ENCODE measurements at places on chromosomes 1 and 21.

DNA sequence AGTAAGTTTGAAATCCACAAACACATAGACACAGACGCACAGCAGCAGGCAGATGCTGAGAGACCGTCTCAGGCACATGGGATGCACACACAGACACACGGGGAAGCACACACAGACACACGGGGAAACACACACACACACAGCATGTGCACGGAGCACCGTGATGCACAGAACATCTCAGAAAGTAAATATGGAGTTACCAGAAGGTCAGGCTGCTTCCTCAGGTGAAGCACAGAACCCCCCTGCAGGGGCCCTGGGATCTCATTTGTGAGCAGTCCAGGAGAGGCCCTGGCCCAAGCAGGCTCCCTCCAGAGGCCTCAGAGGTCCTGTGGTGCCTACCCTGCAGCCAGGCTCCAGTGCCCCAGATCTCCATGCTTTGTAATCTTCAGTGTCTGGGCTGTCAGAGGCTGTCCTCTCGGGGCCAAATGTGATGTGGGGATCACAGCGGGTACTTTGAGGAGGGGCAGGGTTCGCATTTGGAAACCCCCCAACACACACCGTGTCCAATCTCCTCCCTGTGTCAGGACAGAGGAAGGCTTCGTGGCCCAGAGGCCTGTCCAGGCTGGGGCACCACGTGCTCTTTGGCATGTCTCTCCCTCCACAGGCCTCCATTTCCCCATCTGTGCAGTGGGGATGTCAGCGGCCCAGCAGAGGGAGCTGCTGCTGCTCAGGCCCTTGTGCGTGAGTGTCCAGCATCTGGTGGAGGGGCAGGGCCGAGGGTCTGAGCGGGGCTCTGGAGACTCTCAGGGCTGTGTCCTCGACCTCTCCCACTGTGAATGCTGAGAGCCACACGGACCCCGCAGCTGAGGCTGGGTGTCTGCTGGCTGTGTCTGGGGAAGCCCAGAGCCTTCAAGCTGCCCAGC is 23.0 kb upstream of the PRSS38 start:
- no peak for DNase-seq

- no peak for DNase-seq
Measured at GRCh38 chr1:25861316-25862286, 2.3 kb upstream of the AUNIP start.

DNA sequence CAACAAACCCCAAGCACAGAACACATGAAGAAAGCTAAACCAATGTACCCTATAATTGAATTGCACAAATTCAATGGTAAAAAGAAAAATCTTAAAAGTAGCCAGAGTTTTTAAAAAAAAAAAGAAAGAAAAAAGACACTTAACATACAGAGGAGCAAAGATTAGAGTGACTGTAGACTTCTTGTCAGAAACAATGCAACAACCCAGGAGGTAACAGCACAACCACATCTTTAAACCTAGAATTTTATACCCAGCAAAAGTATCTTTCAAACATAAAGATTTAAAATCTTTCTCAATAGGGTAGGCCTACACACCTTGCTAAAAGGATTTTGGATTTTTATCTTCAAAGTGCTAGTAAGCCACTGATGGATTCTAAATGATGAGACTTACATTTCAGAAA is 64.4 kb downstream of the PHTF1 start:
- DNase-seq: no peak

DNA sequence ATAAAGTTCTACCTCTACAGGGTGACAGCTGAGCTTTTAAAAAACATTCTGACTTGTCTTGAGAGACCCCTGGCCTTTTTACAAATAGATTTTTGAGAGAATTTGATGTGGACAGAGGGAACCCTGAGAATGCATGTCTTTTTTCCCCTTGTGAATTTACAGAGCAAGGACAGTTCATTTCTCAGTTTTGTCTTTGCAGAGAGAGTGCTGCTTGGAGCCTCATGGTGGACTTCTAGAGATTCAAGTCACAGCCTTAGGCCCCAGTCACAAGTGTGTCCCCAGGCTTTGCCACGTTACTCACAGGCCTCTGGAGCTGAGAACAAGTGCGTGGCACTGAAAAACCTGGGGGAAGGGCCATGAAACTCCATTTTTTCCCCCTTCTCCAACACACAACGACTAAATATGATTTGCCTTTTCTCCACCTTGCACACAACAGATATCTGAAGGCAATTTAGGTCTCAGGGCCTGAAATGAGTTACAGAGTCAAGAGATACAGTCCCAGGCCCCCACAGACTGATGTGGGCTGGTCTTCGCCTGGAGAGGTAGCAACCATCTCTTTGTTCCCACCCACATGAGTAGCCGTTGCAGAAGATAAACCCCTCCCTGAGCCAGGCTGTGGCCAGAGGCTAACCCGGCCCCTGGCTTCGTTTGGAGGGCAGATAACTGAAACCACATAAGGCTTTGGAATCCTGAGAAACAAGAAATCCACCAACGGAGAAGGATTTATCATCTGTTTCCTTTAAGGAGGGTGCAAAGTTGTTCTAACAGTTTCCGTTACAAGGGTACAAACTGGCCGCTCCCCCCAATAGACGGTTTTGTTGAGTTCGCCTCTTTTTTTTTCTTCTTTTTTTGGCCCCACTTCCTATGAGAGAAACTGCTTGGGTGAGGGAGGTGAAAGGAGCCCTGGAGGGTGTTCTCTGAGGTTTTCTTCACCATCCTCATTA is 1.0 kb upstream of the PIGV start:
- no peak for DNase-seq

GRCh38 chr21:44551340-44551961 is at the start of gene KRTAP10-2:
Gene KRTAP10-2, minus strand, starts transcription at chr21:44551505. Its CDS starts 47 bp downstream, at chr21:44551458.
- no peak for DNase-seq

DNA sequence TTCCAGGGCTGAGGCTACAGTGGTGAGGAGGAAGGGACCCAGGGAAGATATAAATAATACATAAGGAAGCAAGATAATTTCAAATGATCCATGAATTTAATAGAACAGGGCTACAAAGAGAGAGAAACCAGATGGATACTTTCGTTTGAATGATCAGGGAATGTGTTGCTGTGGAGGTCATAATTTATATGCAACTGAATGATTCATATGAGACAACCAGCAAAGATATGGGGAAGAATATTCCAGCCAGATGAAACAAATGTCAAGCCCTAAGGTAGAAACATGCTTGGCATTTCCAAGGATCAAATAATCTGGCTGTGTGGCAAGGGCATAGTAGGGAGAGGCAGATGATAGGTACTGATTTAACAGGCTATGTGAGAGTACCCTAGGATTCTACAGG is 84.8 kb upstream of the ZC3H11B start:
- no peak for DNase-seq

DNA sequence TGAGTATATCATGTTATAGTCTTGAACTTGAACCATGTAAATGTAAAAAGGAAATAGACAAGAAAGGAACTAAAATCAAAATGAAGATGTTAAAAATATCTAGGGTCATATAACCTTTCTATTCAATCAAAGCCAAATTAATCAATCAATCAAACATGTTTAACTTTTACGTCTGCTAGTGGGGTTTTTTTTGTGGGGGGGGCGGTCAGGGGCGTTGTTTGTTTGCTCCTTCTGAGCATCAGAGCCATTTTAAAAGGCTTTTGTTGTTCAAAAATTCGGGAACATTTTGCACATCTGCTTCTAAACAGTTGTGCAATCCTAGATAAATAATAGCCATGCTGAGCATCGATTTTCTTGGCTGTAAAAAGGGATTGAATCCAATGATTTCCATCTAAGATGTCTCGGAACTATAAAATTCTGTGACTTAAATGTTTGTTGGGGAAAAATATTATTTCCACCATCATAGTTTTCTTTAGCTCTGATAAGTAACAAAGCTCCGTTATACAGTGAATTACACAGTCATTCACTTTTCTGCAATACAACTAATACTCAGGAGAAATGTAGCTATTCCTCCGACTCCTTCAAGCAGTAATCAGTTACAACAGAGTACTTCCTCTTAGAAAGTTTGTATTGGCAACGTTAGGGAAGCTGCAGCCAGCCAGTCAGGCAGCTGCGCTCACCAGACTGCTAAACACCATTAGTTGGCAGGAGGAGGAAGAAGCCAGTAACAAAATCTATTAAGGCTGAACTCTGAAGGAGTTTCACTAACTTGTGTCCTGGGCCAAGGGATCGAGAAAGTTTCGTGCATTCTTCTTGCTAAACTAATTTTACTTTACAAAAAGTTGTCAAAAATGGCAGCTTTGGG is 2.2 kb downstream of the SPATA6 start:
- DNase-seq: no peak

- DNase-seq: no peak
Measured at GRCh38 chr1:25743164-25744139, 56.5 kb upstream of the SELENON start.

DNA sequence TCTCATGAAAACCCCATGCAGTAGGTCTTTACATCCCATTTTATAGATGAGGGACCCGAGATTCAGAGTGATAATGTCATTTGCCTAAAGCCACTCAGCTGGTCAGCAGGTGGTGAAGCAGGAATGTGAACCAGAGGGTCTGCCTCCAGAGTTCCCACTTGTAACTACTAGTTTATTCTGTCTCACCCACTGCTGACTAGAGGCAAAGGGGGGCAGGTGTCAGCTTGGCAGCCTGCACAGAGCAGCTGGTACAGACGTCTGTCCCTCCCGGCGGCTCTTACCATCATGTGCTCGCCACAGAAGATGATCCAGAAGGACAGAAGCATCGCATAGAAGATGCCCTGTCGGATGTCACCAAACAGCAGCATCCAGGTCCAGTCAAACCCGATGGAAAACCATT is 82.4 kb downstream of the WLS start:
- DNase-seq: no peak

GRCh38 chr1:40422630-40423263 is 27.5 kb upstream of the ZFP69B start:
- no peak for DNase-seq

DNA sequence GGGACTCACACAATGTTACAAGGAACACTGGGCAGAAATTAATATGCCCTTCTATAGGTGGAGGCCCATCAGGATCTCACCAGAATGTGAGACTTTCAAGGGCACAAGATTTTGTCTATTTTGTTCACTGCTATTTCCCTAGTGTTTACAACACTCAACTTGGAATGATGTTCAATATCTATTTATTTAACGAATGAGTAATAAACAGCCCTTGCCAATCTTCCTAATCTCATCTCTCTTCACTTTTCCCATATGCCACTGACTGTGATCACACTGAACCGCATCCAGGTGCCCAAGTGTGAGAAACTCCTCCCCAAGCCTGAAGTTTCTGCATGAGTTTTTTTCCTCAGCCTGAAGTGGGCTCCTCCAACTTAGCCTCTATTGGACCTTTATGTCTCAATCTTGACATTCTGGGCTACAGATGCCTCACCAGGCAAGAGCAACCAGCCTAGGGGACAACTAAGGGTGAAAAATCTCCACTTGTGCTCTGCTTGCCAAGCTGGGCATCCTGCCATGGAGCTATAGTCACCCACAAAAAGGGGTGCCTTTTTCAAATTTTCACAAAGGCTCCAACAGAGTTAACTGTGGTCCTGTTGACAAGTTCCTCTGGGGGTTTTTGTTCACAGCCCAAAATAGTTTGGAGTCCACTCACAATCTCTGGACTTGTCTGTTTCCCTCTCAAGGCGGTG is 105.6 kb downstream of the PLPP3 start:
- DNase-seq: no peak

DNA sequence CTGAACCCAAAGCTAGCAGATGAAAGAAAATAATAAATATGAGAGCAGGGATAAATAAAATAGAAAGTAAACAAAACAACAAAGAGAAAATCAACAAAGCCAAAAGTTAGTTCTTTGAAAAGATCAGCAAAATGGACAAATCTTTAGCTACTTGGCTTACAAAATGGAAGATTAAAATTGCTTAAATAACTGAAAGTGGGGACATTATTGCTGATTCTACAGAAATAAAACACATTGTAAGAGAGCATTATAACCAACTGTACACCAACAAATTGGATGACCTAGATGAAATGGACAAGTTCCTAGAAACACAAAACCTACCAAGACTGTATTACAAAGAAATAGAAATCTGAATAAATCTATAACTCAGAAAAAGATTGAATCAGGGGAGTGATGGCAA is 238.3 kb upstream of the C1orf87 start:
- no peak for DNase-seq

GRCh38 chr1:20724364-20725188 is 6.8 kb upstream of the KIF17 start:
- DNase-seq: no peak

DNA sequence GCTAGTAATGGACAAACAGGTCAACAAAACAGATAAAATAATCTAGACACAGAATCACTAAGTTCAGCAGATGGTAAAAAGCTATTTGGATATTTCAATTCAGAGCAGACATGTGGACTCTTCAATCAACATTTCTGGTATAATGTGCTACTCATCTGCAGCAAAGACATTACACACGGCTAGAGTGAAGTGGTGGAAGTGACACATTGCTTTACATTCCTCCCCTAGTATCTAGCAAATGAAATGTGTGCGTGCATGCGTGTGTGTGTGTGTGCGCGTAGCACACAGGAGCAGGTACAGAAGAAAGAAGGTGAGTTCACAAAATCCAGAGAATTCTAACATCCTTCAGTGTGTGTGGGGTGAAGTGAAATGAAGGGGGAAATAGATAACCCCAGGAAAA is 8.3 kb downstream of the AHCTF1 start:
- DNase-seq: no peak

DNA sequence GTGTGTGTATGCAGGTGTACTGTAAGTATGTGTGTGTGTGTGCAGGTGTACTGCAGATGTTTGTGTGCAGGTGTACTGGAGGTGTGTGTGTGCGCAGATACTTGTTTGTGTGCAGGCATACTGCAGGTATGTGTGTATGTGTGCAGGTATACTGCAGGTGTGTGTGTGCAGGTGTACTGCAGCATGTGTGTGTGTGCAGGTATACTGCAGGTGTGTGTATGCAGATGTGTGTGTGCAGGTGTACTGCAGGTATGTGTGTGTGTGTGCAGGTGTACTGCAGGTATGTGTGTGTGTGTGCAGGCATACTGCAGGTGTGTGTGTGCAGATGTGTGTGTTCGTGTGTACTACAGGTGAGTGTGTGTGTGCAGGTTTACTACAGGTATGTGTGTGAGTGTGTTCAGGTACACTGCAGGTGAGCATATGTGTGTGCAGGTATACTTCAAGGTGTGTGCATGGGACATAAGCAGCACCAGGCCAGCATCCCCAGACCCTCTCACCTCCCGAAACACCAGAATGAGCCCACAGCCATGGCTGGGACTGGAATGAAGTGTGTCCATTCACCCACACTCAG is 97.5 kb downstream of the DMRTB1 start:
- DNase-seq: no peak

DNA sequence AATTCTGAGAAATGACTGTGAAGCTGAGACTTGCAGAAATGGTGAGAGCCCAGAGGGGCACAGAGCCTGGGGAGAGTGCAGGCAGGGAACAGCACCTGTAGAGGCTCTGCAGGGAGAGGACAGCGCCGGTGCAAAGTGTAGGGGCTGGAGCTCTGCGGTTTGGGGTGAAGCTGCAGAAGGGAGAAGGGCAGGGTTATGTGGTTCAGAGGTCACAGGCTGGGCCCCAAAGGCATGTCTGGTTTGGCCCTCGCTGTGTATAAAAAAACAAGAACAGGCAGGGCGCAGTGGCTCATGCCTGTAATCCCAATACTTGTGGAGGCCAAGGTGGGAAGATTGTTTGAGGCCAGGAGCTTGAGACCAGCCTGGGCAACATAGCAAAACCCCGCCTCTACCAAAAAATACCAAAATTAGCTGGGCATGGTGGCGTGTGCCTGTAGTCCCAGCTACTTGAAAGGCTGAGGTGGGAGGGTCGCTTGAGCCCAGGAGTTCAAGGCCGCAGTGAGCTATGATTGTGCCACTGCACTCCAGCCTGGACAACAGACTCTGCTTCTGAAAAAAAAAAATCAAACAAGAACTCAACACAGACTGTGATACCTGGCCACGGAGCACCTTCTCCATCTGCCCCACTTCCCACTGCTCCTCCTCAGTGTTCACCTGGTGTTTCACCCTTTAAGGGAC is 29.1 kb downstream of the SERINC2 start:
- no peak for DNase-seq

GRCh38 chr1:245060684-245061374 is 94.0 kb upstream of the KIF26B start:
- DNase-seq: no peak

Data from stimulated activated CD8-positive, alpha-beta memory T cell treated with anti-CD3 and anti-CD28 coated beads, Interleukin-2, amount 100 ng/mL, for 1 hour (primary cell).